Glutamatergic neuron (in vitro differentiated cells): ENCODE measurements at places on chromosomes 6 and 20. TPM values are rescaled to one million over a fixed set of nuclear protein-coding genes. Genes with fewer than 3 reads are reported as not detected.

SOX18 gene
- 0.66 TPM for total RNA-seq

DNA sequence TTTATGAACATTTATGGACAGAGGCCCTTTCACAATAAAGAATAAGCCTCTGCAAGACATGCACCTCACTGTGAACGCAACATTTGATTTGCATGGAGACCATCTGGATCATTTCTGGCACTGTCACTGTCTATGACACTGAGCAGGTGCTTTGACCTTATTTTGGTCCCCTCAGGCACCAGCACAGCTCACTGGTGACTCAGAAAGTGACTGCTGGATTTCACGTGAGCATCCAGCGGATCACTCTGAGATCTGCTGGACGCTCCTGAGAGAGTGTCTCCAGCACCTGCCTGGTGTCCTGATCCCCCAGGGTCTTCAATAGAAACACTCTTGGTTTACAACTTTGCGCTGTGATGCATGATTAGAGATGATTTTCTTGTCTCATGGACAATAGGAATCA, 375.7 kb downstream of the TENT5A start:
- no peaks in the 10 kb centered on the region for H3K36me3 ChIP-seq
- H3K27ac ChIP-seq = no peak overlapping the region
- no peaks in the 10 kb centered on the region for H3K4me1 ChIP-seq
- peaks cover 2% of the 10 kb centered on the region for H3K27me3 ChIP-seq

DNA sequence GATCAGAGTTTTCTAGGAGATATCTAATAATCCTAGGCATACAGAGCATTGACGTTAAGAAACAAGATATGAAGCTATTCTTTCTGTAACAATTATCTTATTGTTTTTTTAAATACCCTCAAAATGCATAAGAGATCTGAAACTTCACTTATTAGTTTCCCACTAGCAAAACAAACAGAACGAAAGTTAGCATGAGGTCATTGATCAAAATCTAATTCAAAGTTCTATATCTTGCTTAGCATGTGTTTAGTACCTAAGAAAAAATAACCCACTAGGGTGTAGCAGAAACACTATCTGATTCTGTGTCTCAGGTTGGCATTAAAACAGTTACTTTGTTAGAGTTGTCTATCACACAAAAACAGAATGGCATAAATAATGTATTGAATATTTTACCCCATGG, 1288.4 kb downstream of the EPHA7 start:
- no peak overlapping the region for H3K27ac ChIP-seq
- no peaks in the 10 kb centered on the region for H3K36me3 ChIP-seq
- H3K4me3 ChIP-seq = no peak overlapping the region
- H3K27me3 ChIP-seq = no peaks in the 10 kb centered on the region

DNA sequence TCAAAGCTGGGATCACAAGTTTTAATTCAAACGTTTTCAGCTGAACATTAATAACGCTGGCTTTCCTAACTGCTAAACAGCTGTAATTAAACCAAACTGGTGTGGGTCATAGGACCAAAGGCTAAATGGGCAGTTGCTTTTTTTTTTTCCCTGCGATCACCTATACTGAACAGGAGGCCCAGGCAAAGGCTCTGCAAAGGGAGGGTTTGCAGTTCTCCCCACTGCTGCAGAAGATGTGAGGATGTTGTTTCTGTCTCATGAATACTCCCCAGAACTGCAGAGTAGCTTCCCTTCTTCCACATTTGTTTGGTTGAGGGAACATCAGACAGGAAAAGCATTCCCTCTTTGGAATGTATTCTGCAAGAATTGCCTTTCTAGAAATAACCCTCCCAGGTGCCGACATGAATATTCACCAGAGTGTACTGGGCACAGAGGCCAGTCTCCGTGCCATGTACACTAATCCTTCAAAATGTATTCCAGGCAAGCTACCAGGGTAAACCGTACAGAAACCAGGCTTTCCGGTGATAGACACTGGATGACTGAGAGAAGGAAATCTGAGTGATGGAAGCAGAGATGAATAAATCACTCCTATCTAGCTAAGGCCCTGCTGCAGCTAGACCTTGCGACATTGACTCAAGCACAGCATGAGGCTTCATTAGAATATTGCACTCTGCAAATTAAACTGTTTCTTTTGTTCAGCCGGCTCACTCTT, 370.1 kb downstream of the BTBD9 start:
- peaks cover 16% of the 10 kb centered on the region for H3K4me1 ChIP-seq
- no peak overlapping the region for H3K27ac ChIP-seq
- peaks cover 3% of the 10 kb centered on the region for H3K27me3 ChIP-seq
- no peak overlapping the region for H3K4me3 ChIP-seq
- no peaks in the 10 kb centered on the region for H3K36me3 ChIP-seq
- DNase-seq = no peak
